Neuronal stem cell (in vitro differentiated cells): ENCODE measurements at places on chromosomes 2 and 18.

DNA sequence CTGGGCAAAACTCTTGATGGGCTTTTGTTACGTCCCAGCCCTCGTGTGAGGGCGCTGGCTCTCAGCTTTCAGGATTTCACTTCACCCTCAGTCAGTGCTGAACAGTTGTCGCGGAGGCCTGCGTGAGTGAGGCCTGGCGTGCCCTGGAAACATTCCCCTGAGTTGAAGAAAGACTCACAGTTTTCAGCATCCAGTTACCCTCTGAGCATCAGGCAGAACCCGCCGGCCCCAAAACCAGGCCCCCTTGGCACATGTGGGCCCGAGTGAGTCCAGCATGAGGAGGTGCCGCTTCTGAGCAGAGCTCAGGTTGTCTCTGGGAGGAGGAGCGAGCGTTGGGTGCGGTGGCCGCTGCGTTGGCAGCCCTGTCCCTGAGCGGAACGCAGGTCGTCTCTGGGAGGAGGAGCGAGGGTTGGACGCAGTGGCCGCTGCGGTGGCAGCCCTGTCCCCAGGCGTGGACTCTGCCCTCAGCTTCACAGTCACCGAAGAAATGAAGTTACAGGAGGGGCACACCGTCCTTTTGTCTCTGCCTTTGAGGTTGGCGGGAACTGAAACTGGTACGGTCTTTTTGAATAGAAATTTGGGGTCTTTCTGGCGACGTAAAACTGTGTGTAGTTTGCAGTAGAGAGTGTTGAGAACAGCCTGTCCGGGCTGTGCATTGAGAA is at the start of gene NEU4:
NEU4 (plus strand) TSS at position 473 of the 662 bp plus-strand sequence. CDS start 5,292 bp downstream, outside the sequence.
- DNase-seq: no peak

DNA sequence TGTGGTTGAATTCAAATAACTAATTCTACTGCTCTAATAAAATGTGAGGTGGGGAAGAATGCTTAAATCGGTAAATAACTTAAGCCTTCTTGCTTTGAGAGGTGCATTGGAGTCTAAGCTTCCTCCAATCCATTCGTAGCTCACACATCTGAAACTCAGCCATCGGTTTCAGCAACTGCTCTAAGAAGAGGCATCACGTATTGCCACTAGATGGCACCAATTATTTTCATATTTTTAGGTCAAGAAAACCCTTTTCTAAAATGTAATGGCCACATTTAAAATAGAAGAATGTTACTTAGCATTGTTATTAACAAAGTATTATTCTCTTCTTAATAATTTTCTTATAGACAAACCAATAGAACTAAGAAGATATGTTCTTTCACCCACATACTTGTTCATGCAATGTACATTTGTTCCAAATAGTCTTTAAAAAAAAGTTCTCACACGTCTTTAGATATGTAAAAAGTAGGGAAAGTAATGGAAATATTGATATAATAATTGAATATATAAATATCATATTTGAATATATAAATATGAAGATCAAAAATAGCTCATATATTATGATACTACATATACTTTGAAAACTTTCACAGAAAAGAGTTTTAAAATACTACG is 229.8 kb downstream of the CCDC178 start:
- no peak for DNase-seq

DNA sequence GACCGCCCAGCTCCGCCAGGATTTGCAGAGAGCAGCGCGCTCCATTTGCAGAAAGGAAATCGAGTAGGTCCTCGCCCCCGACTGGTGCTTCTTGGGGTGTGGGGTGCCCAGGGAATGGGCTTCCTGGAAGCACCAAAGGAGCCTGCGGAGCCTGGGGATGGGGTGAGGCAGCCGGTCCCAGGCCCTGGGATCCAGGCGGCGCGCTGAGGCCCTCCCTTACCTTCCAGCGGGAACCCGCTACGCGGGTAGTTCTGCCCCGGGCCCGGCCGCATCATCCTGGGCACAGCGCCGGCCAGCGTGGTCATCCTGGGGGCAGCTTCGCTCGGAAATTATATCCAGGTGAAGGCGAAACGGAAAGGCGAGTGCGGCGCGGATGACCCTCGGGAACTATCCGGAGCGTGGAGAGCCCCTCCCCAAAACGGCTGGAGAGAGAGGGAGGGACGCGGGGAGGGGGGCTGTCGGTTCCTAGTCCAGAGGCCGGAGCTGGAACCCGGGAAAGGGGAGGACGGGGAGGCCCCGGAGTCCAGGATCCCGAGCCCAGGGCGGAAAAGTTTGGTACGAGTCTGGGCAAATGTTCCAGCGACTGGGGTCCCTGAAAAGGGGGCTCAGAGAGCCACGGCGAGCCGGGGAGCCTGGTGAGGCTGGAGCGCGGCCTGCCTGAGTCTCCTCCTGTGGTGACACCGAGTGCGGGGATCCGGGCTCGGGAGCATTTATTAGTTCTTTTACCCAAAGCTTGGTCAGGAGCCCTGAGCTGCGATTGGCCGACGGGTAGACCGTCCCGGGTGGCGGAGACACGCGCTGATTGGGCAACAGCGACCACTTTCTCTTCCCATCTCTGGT is at the start of gene PAX3:
PAX3 (minus strand) TSS at position 688 of the 840 bp plus-strand sequence; CDS start at position 305, 383 bp downstream.
- no peak for DNase-seq

- DNase-seq: no peak
Measured at GRCh38 chr2:209936106-209936666, 66.3 kb upstream of the RPE start.

DNA sequence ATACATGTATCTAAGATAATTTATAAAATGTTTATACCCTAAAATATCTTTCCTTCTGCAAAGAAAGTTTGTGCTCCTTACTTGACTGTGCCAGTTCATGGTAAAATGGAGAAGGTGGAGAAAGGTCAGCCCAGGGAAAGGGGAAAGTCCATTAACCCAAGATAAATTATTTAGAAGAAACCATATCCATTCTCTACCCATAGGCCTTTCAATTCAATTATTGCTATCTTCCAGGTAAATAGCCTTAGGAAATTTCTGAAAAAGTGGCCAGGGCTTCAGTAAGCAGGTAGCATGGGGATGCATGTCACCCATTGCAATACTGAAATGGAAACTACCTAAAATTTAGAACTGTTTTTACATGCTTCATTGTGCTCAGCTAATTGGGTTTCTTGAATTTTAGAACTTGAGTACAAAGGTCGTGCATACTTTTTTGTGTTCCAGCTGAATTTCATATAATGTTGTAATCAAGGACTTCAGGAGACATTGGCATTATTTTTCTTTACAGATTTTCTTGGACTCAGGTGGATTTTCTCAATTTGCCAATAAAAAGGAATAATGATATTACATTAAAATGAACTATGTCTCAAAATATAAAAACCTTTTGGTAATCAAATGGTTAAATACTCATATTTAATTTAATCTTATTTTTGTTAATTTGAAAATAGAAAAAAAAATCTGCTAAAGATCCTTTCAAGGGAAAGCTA is 124.9 kb downstream of the CSRNP3 start:
- no peak for DNase-seq

DNA sequence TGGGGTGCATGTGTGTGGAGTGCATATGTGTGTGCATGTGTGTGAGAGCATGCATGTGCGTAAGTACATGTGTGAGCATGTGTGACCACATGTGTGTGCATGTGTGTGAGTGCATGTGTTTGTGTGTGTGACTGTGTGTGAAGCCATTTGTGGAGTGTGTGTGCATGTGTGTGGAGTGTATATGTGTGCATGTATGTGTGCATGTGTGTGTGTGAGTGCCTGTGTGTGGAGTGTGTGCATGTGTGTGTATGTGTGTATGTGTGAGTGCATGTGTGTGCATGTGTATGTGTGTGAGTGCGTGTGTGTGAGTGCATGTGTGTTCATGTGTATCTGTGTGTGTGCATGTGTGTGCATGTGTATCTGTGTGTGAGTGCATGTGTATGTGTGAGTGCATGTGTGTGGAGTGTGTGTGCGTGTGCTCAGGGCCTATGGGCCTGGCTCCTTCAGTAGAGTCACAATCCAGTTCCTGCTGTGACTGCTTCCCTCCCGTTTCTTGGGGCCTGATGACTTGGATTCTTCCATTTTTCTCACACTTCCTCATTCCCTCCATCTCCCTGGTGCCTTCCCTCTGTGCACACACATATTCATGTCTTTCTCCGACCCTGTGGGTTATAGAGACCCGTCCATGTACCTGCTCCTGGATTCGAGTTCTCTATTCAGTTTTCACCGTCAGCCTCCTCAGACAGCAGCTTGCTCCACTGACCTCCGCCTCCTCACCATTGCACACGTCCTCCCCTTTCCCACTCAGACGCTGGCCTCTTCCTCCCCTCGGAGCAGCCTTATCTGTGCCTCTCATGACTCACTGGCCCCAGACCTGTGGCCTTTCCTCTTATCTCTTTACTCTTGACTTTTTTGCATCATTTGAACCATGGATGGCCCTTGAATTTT is 25.2 kb downstream of the TOGARAM2 start:
- no peak for DNase-seq

DNA sequence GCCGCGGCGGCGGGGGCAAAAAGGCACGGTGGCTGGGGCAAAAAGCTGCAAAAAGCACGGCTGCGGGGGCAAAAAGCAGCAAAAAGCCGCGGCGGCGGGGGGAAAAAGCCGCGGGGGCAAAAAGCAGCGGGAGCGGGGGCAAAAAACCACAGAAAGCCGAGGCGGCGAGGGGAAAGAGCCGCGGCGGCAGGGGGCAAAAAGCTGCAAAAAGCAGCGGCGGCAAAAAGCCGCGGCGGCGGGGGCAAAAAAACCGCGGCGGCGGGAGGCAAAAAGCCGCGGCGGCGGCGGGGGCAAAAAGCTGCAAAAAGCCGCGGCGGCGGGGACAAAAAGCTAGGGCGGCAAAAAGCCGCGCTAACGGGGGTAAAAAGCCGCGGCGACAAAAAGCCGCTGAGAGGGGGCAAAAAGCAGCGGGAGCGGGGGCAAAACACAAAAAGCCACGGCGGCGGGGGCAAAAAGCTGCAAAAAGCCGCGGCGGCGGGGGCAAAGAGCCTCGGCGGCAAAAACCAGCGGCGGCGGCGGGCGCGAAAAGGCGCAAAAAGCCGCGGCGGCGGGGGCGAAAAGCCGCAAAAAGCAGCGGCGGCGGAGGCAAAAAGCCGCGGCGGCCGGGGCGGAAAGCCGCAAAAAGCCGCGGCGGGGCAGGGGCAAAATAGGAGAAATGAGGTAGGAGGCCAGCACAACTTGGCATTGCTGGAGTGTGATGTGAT is 123.4 kb downstream of the ANKRD30BL start:
- DNase-seq: peak; percentile 31

- DNase-seq: peak; percentile 56
Measured at GRCh38 chr18:3454365-3455089, 4.6 kb downstream of the TGIF1 start.

- DNase-seq: no peak
Measured at GRCh38 chr2:64947885-64948284, 41.3 kb upstream of the SLC1A4 start.

DNA sequence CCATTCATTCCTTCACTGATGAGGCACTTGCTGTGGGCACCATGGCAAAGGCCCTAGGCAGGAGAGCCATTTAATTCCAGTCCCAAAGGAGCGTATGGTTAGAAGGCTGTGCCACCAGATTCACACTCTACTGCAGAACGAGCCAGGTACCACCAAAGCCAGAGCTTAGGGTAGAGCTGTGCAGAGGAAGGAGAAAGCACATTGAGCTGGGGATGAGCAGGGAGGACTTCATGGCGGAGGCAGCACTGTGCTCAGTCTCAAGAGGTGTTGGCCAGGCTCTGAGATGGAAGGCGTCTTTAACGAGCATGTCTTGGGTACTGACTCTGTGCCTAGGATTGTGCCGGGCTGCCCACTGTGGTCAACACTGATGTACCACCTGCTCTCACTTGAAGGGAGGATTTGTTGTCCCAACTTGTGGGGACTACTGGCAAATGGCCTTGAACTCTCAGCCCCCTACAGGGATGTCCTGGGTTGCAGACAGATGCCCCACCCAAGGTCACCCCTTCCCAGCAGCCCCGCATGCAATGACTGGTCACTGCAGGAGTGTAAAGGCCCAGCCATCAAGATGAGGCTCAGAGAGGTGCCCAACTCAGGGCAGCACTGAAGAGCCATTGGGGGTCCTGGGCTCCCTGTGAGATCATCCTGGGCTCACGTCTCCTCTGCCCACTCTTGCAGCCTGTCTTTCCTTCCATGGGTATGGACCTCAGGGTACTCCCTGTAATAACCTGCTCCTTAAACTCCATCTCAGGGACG is 251.4 kb downstream of the GLI2 start:
- no peak for DNase-seq

DNA sequence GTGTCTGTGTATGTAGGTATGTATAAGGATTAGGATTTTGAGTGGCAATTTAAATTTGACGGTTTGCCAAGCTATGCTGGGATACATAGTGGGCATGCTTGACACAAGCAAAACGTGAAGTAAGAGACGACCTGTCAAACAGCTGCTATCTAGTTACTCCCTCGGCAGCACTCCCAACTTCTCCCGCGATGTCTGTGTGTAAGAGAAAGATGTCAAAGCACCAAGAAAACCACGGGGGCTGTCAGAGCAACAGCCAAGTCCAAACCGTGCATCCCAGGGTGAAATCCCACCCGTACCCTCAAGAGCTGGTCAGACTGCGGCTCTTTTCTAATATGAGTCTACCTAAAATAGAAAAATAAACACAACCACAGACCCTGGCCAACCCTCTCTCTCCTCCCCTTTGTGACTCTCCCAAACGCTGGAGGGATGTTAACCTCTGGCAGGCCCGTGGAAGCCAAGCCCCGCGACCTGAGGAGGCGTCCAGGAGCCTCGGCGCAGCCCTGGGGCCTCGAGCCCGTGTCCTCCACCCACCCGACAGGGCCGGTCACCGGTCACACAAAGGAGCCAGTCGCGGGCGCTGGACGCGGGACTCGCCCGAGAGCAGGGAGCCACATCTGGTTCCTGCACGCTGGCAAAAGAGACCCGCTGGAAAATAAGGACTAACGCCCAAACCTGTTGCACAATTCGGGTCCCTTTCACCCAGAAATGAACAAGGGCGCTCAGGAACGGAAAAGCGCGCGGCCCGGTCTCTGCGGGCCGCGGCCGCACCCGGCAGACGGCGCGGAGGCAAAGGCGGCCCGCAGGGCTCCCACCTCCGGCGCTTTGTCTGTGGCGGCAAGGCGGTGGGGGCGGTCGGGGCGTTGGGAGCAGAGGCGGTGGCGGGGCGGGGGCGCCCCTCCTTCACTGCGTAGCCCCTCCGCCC is 925 bp downstream of the SESTD1 start:
- peak; percentile 30 for DNase-seq

GRCh38 chr2:112792419-112792818 is 8.1 kb upstream of the IL1A start:
- DNase-seq: no peak

GRCh38 chr2:130911996-130912395 is 75.3 kb downstream of the ARHGEF4 start:
- no peak for DNase-seq

DNA sequence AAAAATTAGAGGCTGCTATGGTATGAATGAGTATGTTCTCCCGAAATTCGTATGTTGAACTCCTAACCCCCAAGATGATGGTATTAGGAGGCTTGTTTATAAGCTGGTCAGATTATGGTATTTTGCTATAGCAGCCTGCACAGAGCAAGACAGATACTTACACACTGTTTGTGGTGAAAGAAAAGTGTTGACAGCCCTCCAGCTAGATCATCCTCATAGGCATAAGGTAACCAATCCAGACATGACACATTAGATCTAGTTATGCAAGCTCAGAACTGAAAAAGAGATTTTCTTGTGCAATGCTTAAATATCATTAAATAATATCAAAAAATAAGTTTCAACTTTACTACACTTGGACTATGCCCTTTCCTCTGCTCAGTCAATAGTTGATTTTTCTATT is 107.1 kb downstream of the ABCA12 start:
- no peak for DNase-seq
